ENCODE measurements at places on chromosomes 12 and 14. TPM values are rescaled to one million over a fixed set of nuclear protein-coding genes. Genes with fewer than 3 reads are reported as not detected.
A peak's percentile ranks its signal among the peaks of the same experiment; 100 is the strongest.

DNA sequence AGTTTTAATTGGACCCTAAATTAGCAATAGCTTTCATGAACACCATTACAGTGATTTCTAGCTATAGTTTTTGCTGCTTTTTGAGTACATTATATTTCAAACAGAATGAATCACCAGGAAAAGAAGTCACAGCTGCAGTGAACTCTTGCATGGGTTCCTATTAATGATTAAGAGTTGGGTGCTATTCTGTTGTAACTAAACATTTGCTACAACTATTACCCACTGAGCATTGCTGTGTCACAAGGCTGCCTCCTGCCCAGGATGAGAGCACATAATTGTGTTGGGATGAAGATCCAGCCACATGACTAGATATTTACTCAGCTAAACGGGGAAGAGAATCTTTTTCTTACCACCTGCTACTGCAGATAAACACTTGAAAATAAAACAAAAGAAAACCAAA lies 152.7 kb downstream of the GXYLT1 start:
- H3K27me3 ChIP-seq: no peaks in the 10 kb centered on the region
- H3K36me3 ChIP-seq: no peaks in the 10 kb centered on the region
- H3K4me1 ChIP-seq: peaks cover 10% of the 10 kb centered on the region
- peak; percentile 63 for DNase-seq
- no peak overlapping the region for H3K4me3 ChIP-seq

- no peaks in the 10 kb centered on the region for H3K36me3 ChIP-seq
- peaks cover 7% of the 10 kb centered on the region for H3K27me3 ChIP-seq
- H3K27ac ChIP-seq: no peak overlapping the region
- H3K4me3 ChIP-seq: no peak overlapping the region
Measured at GRCh38 chr12:112782943-112783342, 8.6 kb upstream of the RPH3A start.

DNA sequence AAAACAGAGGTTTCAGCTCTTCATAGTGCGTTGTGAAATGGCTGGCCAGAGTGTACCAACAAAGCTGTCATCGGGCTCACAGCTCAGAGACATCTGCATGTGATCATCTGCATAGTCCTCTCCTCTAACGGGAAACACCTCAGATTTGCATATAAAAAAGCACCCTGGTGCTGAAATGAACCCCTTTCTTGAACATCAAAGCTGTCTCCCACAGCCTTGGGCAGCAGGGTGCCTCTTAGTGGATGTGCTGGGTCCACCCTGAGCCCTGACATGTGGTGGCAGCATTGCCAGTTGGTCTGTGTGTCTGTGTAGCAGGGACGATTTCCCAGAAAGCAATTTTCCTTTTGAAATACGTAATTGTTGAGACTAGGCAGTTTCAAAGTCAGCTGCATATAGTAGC lies 14.3 kb upstream of the PAPLN start:
- H3K4me1 ChIP-seq: peaks cover 10% of the 10 kb centered on the region
- no peak overlapping the region for H3K4me3 ChIP-seq
- no peak overlapping the region for H3K27ac ChIP-seq
- H3K36me3 ChIP-seq: no peaks in the 10 kb centered on the region
- no peaks in the 10 kb centered on the region for H3K27me3 ChIP-seq

DNA sequence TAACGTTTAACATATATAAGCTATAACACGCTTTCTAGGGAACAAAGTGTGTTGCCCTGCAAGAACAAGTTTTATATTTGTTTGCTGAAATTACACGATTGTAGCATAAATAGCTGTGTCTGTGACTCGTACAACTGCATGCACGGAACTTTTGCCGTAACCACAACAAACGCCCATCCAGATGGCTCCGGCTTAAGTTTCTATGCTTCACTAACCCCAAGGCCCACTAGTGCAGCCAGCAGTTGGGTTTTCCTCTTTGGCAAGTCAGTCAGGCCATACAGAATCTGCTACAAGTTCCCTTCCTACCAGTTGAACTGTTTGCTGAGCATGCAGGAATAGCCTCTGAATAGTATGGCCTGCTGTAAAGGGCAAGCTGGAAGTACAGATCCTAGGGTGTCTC lies 12.1 kb downstream of the CSRP2 start:
- H3K4me1 ChIP-seq: peaks cover 22% of the 10 kb centered on the region
- H3K27ac ChIP-seq: peak overlapping the region; percentile 65
- no peaks in the 10 kb centered on the region for H3K36me3 ChIP-seq
- H3K27me3 ChIP-seq: no peaks in the 10 kb centered on the region
- DNase-seq: peak; percentile 42

DNA sequence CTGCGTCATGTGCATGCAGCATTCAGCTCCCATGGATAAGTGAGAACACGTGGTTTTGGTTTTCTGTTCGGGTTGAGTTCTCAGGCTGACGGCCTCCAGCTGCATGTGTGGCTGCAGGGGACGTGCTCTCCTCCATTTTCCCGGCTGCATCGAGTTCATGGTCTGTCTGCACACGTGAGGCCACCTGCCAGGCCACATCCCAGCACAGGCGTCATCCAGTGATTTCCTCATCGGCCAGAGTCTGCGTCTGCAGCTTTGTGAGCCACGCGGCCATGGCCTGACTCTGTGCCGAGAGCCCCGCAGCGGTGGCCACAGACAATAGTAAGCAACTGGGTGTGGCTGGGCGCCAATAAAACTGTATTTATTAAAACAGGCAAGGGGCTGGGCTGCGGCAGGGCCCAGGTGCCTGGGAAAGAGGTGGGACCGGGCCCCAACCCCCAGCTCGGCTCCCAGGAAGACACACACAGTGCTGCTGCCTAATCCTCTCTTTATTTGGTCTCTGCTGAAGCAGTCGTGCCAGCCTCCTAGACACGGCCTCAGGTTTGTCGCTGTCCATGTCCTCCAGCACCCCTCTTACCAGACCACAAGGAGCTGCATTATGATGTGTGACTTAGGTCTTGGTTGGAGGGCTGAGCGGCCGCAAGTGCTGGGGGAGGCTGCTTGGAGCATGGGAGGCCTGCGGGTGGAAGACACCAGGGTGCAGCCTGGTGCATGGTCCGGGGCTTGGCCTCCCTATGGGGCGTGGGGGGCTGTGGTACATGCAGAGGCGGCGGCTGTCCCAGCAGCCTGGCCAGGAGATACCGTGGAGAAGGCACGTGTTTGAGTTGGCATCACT lies 52.0 kb downstream of the NOC4L start:
- DNase-seq: no peak
- H3K36me3 ChIP-seq: no peaks in the 10 kb centered on the region
- H3K27ac ChIP-seq: no peak overlapping the region
- no peak overlapping the region for H3K4me3 ChIP-seq

GRCh38 chr14:61567838-61568571 lies 127.3 kb upstream of the HIF1A start:
- no peaks in the 10 kb centered on the region for H3K36me3 ChIP-seq
- H3K4me1 ChIP-seq: peaks cover 53% of the 10 kb centered on the region
- H3K4me3 ChIP-seq: no peak overlapping the region
- H3K27ac ChIP-seq: peak overlapping the region; percentile 21
- no peaks in the 10 kb centered on the region for H3K27me3 ChIP-seq

Gene CDCA4
- total RNA-seq: 13.6 TPM

Gene PLXNC1
- 23.2 TPM for total RNA-seq

Gene KRT74
- total RNA-seq: not detected
